Stimulated activated CD4-positive, alpha-beta T cell treated with anti-CD3 and anti-CD28 coated beads, Interleukin-2, amount 100 ng/mL, for 24 hours (primary cell): ENCODE measurements at places on chromosomes 2 and 18.

GRCh38 chr2:10360850-10361588 is 58.3 kb downstream of the HPCAL1 start:
- DNase-seq = no peak

DNA sequence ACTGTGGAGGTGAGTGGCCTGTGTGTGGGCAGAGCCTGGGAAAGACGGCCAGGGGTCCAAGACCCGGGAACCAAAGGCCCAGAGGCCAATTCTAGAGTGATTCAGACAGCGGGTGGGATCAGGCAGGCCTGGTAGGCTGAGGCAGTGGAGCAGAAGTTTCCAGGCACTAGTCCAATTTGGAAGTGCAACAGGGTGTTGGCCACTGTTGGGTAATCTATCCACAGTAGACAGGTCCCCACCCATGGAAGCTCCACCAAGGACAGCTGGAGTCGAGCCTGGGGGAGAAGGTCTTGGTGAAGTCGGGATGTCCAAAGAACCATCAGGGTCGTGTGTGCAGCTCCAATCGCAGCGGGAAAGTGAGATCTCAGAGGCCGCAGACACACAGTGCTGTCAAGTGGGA is 125.8 kb upstream of the COPS8 start:
- no peak for DNase-seq

DNA sequence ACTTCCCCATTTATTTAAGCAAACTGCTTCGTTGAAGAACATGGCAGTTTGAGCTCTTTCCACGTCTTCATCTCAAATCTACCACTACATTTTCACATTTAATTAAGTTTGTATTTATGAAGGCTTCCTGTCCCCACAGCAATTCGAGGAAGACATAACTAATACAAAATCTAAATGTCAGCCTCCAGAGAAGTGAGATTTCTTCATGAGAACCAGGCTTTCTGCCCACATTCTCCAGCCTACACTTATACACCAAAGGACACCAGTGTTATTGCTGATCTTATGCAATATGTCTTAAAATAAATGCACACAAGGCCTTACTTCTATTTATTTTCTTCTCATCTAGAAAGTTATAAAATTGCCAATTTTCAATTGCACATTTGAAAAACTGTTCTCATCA is 1209.3 kb upstream of the FAM98A start:
- no peak for DNase-seq

GRCh38 chr2:119389615-119390306 is 23.0 kb downstream of the DBI start:
- no peak for DNase-seq

- DNase-seq = no peak
Measured at GRCh38 chr2:237732070-237732469, 66.5 kb upstream of the RBM44 start.

- DNase-seq = peak; percentile 42
Measured at GRCh38 chr2:85413592-85414420, 3.6 kb upstream of the CAPG start.

GRCh38 chr18:59628995-59629394 is 68.2 kb downstream of the CCBE1 start:
- no peak for DNase-seq

- no peak for DNase-seq
Measured at GRCh38 chr18:55152801-55153200, 193.5 kb upstream of the CCDC68 start.

- DNase-seq = no peak
Measured at GRCh38 chr18:46336278-46337111, 232.3 kb downstream of the HAUS1 start.

GRCh38 chr2:237626813-237627440 is 460 bp upstream of the LRRFIP1 start:
- DNase-seq = no peak

DNA sequence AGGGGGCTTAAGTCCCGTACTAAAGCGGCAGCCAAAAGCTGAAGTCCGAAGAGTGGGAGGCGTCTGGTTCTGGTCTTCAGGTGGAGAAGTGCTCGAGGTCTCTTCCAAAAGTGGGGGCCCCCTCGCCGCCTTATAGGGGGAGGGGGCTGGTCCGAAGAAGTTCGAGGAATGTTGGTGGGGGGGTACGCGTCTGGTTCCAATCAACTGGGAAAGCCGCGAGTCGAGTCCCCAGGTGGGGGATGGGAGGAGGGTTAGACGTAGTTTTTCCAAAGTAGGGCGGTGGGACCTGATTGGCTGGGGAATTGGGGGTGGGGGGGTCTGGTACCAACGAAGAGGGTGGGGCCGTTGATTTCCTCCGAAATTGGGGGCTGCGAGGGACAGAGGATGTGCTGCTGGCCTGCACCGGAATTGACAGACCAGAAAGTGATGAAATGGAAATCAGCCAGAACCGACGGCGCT is 594 bp downstream of the ITM2C start:
- DNase-seq = no peak

DNA sequence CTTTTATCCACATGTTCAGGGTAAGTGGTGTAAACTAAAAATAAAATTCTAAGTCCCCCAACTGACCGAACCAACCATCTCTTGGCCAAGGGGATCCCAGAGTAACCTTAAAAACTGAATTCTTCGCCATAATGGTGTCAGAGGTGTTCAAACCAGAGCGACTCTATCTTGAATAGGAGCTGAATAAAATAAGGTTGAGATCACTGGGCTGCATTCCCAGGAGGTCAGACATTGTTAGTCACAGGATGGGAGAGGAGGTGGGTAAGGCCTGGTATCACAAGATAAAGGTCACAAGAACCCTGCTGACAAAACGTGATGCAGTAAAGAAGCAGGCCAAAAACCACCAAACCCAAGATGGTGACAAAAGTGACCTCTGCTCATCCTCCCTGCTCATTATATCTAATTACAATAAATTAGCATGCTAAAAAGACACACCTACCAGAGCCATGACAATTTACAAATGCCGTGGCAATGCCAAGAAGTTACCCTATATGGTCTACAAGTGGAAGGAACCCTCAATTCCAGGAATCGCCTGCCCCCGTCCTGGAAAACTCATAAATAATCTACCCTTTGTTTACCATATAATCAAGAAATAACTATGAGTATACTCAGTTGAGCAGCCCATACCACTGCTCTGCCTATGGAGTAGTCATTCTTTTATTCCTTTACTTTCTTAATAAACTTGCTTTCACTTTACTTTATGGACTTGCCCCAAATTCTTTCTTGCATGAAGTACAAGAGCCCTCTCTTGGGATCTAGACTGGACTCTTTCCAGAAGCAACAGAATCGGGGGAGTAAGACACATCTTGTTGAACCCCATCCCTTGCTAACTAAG is 302.4 kb downstream of the STK39 start:
- DNase-seq = no peak

GRCh38 chr2:217277646-217278398 is 418.0 kb upstream of the TNP1 start:
- no peak for DNase-seq

DNA sequence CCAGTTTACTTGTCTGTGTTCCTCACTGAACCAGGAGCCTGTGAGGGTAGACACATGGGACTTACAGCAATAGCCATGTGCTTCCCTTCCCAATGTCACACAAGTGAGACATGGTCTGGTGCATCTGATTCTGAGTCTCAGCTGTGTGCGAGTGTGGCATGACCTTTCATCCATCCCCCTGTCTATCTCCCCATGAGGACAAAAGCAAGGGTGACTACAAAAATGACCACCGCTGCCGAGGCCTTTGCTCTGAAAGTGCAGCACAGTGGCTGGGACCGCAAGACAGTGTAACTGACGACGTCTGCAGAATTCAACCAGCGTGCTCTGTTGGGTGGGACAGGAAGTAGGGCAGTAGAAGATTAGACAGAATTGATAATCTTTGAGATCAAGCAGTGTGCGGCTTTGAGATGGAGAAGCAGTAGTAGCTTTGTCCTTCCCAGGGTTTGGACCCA is 50.5 kb downstream of the RAB31 start:
- no peak for DNase-seq

- no peak for DNase-seq
Measured at GRCh38 chr18:35716169-35716831, 134.8 kb downstream of the GALNT1 start.

DNA sequence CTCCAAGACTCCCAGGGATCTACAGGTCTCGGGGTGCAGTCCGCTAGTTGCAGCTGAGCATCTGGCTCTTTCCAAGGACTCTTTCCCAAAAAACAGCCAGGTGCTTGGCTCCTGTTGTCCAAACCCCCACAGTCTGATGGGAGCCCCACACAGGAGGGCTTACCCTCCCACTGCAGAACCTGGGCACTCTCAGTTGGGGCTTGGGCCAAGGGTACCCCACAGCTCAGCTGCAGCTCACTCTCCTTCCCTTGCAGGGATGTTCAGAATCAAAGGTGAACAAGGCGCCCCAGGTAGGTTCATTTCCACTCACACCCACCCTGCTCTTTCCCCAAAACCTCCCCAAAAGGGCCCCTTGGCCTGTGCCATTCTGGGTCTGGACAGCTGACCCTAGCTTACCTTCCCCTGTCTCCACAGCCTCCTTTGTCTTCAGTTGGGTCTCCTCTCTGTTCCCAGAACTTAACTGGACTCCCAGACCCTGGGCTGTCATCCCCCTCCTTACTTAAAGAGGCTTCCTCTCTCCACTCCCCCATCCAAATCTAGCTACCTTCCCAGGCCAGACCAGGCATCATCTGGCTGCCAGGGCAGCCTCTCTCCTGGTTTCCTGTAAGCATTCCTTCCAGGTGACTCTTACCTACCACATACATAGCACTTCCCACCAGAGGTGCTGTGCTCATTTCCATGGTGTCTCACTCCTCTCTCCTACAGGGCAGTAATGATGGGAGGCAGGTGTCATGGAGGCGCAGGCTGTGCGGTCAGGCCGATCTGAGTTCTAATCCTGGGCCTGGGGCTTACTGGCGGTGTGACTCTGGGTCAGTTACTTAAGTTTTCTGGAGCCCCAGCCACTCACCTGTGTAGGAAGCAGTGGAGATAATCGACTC is 29.5 kb downstream of the MARCO start:
- DNase-seq = no peak
